LNCaP clone FGC (cell line): ENCODE measurements at places on chromosomes 11 and 22.

DNA sequence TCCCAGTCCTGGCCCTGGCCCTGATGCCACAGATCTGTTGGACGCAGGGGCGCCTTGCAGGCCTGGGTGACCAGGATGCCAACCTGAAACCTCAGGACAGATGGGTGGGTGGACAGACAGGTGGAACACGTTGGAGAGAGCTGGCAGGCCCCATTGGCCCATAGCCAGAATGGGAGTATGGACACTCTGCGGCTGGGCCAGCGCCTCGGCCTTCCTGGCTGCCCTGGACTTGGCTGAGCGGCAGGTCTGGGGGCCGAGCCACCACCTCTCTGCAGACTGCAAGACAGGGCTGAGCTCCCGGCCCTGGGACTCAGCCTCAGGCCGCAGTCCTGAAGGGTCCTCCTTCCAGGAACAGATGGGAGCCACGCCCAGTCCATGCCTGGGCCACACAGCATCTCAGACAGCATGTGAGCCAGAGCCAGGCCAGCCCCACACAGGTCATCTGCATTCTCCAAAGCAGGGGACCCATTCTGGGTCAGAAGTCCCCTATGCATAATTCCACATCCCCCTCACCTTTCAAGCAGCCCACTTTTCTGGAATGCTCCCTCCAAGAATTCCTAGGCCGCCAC, 14.1 kb downstream of the WNT7B start:
- no peak for DNase-seq

DNA sequence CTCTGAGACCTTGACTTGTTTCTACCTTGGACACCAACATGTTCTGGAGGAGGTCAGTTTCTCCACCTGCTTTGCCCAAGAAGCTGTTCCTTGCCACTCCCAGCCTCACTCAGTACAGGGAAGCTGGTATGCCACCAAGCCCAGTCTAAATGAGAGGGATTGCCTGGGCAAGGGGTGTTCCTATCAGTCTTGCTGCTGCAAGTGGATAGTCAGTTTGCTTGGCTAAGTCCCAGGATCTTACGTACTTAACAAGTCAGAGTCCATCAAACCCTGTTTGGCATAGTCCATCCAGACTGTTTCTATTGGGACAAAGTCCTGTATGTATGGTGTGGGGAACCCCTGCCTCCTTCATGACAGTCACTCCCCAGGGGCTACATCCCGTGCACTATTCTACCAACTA, 66.6 kb downstream of the RPL27A start:
- DNase-seq, result no peak

DNA sequence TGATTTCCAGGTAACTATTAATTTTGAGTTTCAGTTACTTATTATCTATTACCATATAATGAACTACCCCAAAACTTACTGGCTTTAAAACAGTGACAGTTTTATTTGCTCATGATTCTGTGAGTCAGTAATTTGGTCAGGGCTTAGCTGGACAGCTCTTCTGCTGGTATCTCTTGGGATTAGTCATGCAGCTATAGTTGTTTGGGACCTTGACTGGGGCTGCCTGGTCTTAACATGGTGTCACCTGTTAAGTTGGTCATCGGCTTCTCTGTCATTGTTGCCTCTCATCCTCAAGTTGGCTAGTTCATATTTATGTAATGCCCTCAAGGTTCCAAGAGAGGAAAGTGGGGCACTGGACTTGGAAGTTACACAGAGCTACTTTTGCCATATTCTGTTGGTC, 177.5 kb downstream of the TMEM135 start:
- DNase-seq, result no peak

- peak; percentile 25 for DNase-seq
Measured at GRCh38 chr11:119533921-119534736, 111.2 kb upstream of the THY1 start.

- DNase-seq, result no peak
Measured at GRCh38 chr11:32953700-32954099, 61.1 kb downstream of the QSER1 start.

DNA sequence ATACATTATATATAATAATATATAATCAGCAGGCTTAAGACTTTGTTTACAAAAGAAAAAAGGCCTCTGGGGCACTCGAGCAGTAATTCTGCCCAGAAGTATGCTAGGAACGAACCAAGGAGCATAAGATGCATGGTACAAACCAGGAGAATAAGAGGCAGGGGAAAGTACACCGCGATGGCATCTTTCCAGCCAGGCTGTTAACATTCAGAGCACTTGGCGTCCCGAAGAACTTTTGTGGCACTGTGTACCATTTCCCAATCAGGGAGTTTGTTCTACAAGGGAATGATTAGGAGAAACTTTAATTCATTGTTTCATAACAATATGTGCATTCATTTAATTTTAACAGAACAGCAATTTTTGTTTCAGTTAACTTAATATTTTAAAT, 125.1 kb downstream of the WT1 start:
- no peak for DNase-seq

DNA sequence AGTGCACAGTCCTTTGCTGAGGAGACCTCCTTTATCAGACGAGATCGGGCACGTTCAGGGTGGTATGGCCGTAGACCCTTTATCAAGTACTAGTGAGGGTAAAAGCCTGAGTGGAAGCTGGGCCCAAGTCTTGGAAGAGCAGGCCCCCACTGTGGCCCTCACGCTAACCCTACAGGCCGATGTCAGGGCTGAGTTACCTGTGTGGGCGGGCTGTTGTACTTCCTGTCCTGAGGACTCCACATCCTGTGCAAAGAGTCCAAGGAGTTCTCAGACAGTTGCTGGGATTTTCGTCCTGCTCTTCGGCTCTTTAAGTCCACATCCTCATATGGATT, 34.9 kb downstream of the RPL27A start:
- DNase-seq, result no peak

DNA sequence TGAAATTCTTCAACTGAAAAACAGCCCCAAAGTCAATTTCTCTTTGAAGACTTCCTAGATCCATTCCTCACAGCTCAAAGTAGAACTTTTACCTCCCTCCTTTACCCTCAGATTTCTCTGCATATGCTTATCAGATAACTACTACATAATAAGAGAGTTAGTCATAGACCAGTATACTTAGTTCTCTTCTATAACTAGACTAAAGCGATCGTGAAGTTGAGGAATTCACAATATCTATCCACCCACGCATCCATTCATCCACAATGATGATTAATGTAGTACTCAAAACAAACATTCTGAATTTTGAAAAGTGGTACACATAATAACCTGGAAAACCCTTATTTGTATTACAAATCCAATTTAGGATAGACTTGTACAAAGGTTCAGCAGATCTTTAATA, 800.9 kb upstream of the TENM4 start:
- DNase-seq, result no peak

- no peak for DNase-seq
Measured at GRCh38 chr11:110128161-110128560, 35.0 kb downstream of the ZC3H12C start.

DNA sequence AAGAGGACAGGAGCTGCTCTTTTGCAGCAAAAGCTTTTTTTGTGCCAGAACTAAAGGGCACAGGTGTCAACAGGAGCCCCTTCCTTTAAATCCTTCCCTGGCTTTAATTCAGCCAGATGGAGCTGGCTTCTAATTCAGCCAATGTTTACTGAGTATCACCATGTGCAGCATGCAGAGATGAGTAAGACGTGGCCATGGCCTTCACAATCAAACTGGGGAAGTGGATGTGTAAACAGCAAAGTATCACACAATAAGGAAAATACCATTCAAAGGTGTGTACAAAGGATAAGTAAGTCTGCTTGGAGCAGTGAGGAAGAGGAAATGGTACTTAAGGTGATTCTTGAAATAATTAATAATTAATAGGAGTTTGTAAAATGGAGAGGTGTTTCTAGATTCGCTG, 243.4 kb downstream of the NXPE2 start:
- DNase-seq, result no peak

DNA sequence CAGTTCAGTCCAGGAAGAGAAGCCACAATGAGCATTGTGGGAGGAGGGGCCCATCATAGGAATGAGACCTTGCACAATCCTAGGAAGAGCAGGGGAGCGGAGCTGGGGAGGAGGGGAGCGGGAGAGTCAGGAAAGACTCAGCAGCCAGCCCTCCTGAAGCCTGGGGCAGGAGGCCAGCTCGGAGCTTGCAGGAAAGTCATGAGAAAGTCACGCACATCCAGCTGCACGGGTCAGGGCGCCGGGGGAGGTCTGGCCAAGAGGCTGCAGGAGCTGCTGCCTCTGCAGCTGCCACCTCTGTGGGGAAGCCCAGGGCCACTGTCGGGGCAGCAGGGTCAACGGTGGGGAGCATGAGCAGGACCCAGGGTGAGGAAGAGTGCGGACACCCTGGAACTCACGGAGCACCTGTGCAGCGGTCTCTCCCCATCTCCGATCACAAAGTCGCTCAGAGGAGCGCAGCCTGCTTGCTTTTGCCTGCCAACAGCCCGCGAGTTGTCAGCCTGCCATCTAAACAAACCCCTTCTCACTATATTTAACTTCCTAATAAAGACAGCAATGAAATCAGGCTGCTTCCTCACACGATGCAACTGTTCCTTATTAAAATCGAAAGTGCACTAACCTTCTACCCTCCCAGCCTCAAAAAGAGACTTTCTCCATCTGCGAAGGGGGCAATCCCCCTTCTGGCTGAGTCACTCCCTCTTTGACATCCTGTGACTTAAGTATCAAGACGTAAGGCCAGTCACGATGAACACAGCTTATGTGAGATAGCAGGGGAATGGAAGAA, 52.9 kb upstream of the RTL6 start:
- DNase-seq, result peak; percentile 67

DNA sequence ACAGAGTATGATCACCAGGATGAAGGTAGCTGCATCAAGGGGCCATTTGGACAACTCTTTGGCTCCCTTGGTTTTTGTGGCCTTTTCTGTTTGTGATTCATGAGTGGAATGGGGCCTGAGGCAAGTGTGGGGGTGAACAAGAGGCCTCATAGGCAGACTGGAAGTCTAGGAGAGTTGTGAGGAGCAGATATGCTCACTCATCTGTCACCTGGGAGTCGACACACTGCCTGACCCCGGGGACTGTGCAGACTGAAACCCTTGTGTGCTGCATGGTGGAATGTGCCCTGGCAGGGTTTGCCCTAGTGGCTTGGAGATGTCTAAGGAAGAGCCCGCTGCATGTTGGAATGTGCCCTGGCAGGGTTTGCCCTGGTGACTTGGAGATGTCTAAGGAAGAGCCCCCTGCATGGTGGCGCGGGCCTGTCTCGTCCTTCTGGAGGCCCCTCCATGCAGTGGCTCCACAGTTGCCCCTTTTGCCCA, 60.0 kb downstream of the MED15 start:
- no peak for DNase-seq

DNA sequence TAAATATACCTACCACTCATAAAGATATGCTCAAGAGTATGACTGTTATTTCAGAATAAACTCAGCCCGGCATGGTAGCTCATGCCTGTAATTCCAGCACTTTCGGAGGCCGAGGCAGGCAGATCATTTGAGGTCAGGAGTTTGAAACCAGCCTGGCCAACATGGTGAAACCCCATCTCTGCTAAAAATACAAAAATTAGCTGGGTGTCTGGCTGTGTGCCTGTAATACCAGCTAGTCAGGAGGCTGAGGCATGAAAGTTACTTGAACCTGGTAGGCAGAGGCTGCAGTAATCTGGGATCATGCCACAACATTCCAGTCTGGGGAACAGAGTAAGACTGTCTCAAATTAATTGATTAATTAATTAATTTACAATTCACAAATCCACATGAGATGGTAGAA, 208.2 kb upstream of the PDGFD start:
- no peak for DNase-seq

DNA sequence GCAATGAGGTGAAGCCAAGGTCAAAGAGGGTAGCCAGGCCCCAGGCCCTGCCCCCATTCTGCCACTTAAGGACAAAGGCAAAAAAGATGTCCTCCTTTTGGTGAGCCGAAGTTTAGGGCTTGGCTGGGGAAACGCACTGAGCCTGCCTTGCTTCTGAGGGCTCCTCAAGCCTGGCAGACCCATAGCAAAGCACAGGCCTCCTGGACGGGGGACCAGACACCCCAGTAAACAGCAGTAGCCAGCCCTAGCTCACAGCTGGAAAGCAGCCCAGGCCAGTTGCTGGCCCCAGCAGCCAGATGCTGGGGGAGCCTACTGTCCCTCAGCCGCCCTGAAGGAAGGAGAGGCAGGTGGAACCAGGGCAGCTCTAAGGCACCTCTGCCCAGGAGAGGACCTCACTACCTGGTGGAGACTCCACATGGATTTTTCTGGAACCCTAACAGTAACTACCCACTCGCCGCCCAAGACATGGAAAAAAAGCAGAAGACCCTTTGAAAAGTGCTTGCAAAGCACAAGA, 3.8 kb upstream of the PYGM start:
- no peak for DNase-seq

GRCh38 chr22:41364955-41365354, 16.8 kb upstream of the TEF start:
- no peak for DNase-seq

DNA sequence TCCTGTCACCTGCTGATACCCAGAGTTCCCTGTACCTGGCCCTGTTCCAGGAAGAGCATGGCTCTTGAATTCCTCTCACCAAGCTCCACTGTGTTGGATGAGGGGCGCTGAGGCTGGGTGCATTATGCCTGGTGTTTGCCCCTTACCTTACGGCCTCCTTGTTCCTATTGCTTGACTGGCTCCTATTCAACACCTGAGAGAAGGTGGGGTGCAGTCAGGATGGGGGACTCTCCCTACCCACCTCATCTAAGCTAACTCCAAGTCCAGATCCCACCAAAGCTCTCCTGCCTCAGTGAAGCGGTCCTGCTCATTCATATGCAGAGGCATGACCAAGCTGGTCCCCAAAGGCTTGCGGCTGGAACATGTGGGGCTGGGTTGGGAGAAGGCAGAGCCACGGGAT, 35.8 kb upstream of the RIC3 start:
- no peak for DNase-seq
